ENCODE measurements at places on chromosomes 4 and X. TPM values are rescaled to one million over a fixed set of nuclear protein-coding genes. Genes with fewer than 3 reads are reported as not detected.
A peak's percentile ranks its signal among the peaks of the same experiment; 100 is the strongest.

The OPN1LW gene
- not detected for total RNA-seq

- no peak for DNase-seq
Measured at GRCh38 chrX:71565474-71566041, 12.7 kb upstream of the GCNA start.

The PPEF1 gene
- under 0.01 TPM for total RNA-seq

The SSX7 gene
- total RNA-seq, result not detected

The FRMD7 gene
- 1.5 TPM for total RNA-seq

The NSUN7 gene
- total RNA-seq, result 0.29 TPM

DNA sequence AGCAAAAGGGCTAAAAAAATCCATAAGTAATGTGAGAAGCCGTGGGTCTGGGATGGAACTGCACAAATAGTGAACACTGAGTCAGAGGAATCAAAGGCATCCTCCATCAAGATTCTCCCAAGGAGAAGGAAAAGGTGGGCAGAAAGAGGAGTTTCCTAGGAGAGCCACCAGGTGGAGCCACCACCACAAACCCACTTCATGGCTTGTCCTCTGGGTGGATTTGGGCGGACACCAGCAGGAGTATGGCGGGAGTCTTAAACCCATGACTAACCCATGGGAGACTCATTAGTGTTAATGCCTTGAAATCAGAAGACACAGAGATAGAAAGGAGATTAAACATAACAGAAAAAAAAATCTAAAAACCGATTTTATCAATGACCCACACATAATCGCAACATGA, 147.7 kb downstream of the SH3KBP1 start:
- peak; percentile 86 for DNase-seq

The CLDN34 gene
- total RNA-seq, result under 0.01 TPM

- no peak for DNase-seq
Measured at GRCh38 chrX:38816155-38816554, 14.9 kb downstream of the MID1IP1 start.

GRCh38 chr4:48767055-48767929, 12.8 kb downstream of the FRYL start:
- no peak for DNase-seq

The TASL gene
- total RNA-seq, result not detected

All from osteoblast (primary cell).